ENCODE measurements at places on chromosomes 5 and 9.

- no peak for DNase-seq
Measured at GRCh38 chr5:109275919-109276318, 133.9 kb downstream of the PJA2 start.

- DNase-seq, result peak; percentile 60
Measured at GRCh38 chr9:92147030-92147851, 32.0 kb upstream of the SPTLC1 start.

DNA sequence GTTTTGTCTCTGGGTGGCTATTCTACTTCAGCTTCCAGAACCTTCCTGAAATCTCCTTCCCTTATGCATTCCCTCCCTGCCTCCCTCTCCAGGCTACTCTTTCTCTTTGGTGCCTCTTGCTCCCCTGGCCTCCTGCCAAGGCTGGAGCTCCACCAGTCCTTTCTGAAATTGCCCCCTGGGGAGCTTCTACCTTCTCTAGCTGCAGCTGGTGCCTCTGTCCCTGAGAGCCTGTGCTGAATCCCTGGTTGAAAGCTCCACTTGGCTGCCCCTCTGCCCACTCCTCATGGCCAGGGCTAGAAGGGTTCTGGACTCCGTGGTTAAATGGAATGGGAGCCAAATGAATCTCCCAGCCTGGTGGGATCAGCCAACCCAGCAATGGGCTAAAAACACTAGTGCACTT is 80.1 kb downstream of the COL15A1 start:
- peak; percentile 77 for DNase-seq

DNA sequence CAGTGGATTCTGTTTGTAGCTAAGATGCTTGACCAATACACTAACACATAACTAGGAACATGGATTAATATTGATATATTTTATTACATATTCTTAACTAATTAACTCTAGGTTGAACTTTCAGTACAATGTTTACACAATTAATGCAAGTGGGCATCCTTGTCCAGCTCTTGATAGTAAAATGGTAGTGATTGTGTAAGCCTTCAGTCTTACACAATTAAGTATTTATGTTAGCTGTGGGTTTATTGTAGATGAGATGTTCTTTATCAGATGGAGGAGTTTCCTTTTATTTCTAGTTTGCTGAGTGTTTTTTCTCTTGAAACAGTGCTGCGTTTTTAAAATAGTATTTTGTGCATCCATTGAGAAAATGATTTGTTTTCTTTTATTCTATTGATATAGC is 1210.8 kb downstream of the CDH12 start:
- DNase-seq, result no peak

DNA sequence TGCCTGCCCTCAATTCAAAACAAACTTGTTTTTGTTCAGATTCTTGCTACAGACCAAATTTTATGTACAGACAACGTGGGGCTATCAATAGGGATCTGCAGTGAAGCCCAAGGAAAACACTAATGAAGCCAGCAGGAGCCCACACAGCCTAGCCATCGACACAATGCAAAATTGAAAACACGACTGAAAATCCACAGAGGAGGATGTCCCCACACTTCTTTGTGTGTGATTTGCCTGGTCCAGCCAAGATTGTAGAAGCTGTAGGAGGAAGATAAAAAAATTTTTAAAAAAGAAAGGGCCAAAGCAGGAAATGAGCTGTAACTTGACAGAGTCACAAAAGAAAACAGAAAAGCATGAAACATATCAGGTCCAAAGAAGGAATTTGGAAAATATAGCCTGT is 34.8 kb downstream of the HTR4 start:
- no peak for DNase-seq

- no peak for DNase-seq
Measured at GRCh38 chr5:98791898-98792580, 18.6 kb downstream of the RGMB start.

DNA sequence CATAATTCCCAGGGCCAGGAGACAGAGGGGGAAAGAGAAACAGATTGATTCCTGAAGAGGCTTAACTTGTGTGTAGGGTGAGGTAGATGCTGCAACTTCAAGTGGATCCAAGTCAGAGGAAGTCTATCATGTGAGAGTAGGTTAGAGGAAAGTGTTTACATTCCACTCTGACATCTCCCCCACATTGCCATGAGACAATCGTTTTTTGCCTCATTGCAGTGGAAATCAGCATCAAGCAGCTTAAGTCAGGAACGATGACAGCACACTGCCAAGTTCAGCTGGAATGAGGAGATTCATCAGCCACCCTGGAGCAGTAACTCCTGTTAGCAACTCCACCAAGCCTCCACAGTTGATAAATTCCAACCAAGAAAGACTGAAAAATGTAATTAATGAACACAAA is 689.7 kb upstream of the MEF2C start:
- DNase-seq, result no peak

GRCh38 chr9:93012963-93013855 is 45.3 kb upstream of the SUSD3 start:
- no peak for DNase-seq

DNA sequence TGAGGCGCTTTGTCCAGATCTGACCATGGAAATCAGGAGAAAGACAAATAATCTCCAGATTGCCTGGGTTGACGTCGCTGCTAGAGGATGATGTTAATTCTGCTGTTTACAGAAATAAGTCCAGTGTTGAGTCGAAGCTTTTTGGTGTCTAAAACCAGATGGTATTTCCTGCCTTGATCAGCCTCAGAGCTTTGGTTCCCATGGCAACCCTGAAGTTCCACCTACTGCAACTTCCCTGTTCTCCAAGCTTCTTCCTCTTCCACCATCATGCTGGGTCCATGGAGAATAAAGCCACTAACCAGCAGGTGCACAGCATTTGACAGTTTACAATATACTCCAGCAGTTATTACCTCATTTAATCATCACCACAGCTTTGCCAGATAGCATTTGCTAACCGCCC is 18.0 kb upstream of the GABBR2 start:
- no peak for DNase-seq

- DNase-seq, result no peak
Measured at GRCh38 chr9:107284636-107285035, 1.6 kb downstream of the RAD23B start.

DNA sequence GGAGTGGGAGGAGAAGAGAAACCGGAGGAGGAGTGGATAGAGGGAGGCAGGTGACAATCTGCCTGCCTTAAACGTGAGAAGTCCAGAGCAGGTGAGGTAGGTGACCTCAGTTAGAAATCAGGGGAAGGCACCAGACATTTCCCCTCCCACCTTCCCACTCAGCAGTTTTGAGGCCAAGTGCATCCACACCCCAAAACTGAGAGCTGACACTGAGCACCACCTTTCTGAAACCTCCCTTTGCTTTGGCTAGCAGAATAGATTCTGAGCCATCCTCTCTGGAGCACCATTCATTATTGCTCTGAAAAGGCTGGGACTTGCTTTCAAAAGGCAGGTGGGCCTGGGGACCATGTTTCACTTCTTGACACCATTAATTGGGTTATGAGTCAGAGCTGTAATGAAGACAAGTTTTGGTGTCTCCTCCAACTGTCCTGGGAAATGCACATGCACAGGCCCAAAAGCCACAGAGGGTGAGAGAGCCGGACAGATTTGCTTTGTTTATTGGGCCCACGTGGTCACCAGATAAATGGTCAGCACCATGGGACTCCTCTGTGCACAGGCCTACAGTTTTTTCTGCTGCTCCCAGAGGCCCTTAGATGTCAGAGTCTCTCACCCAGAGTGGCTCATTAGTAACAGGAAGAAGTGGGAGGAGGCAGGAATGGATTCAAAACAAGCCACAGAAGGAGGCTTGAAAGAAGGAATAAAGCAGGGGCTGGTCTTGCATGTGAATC is 314.7 kb downstream of the TLE1 start:
- no peak for DNase-seq

DNA sequence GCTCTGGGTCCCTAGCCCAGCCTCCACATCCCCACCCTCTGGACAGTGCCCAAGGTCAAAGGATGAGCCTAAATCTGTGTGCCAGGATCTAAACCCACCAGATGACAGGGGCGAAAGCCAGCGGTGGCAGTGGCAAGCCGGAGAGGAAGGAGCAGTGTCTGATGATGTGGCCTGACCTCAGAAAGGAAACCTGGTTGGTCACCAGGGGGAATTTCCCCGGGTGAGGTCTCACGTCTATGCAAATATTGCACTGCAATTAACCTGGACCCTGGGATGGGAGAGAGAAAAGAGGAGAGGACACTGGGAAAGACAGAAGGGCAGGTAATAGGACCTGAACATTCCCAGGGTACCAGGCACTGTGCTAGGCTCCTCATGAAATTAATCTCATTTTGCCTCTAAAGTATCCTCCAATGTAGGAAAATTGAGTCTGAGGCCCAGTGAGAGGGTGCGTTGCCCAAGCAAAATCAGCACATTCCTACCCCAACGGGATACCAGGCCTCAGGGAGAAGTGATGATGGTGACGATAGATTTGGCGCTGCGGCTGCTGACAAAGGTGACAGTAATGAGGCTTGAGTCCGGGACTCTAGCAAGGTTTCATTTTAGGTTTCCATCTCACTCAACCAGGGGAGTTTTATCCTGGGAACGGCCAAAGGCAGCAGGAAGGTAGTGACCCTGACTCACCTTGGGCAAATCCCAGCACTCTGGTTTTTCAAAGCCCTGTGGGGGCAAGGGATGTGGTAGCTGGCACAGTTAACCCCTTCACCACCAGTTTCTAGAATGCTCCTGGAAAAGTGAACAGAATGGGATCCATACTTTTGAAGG is 13.4 kb upstream of the TNIP1 start:
- DNase-seq, result no peak

DNA sequence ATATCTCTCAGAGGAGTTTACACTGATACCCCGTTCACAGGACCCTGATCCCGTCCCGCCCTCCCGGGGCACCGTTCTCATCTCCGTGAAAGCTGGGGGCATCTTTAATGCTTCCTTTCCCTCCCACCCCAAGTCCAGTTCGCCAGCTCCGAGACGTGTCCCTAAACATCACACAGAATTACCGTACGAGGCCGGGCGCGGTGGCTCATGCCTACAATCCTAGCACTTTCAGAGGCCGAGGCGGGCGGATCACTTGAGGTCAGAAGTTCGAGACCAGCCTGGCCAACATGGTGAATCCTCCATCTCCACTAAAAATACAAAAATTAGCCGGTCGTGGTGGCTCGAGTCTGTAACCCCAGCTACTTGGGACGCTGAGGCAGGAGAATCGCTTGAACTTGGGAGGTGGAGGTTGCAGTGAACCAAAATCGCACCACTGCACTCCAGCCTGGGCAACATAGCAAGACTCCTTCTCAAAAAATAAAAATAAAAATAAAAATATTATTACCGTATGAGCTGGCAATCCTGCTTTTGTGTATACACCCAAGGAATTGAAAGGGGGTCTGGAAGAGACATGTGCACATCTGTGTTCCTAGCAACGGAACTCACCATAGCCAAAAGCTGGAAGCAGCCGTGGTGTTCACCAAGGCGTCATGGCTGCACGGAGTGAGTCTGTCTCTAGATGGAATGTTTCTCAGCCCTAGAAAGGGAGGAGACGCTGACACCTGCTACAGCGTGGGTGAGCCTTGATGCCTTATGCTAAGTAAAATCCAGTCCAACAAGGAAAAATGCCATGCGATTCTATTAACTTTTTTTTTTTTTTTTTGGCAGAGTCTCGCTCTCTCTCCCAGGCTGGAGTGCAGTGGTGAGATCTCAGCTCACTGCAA is 1.2 kb upstream of the ABO start:
- no peak for DNase-seq

- DNase-seq, result peak; percentile 81
Measured at GRCh38 chr5:138032028-138032571, 779 bp downstream of the FAM13B start.

GRCh38 chr9:110672873-110673510 is 4.4 kb downstream of the MUSK start:
- DNase-seq, result no peak

- DNase-seq, result no peak
Measured at GRCh38 chr5:1660001-1660400, 136.2 kb upstream of the LPCAT1 start.

DNA sequence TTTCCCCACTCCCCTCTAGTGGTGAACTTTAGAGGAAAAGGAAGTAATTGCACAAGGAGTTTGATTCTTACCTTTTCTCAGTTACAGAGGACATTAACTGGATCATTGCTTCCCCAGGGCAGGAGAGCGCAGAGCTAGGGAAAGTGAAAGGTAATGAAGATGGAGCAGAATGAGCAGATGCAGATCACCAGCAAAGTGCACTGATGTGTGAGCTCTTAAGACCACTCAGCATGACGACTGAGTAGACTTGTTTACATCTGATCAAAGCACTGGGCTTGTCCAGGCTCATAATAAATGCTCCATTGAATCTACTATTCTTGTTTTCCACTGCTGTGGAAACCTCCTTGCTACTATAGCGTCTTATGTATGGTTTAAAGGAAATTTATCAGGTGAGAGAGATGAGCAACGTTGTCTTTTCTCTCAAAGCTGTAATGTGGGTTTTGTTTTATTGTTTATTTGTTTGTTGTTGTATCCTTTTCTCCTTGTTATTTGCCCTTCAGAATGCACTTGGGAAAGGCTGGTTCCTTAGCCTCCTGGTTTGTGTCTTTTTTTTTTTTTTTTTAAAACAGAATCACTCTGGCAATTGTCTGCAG is 25.3 kb downstream of the SLC22A5 start:
- no peak for DNase-seq

- DNase-seq, result peak; percentile 73
Measured at GRCh38 chr9:96317335-96317980, 15.5 kb upstream of the HSD17B3 start.

GRCh38 chr9:134593286-134594077 is 48.1 kb upstream of the COL5A1 start:
- DNase-seq, result no peak

- peak; percentile 40 for DNase-seq
Measured at GRCh38 chr5:96113170-96113939, 151.7 kb upstream of the ELL2 start.

GRCh38 chr5:143395638-143396352 is 7.7 kb downstream of the NR3C1 start:
- no peak for DNase-seq

- no peak for DNase-seq
Measured at GRCh38 chr5:19140276-19140675, 847.7 kb downstream of the CDH18 start.

- no peak for DNase-seq
Measured at GRCh38 chr5:148849461-148849860, 23.1 kb downstream of the ADRB2 start.

DNA sequence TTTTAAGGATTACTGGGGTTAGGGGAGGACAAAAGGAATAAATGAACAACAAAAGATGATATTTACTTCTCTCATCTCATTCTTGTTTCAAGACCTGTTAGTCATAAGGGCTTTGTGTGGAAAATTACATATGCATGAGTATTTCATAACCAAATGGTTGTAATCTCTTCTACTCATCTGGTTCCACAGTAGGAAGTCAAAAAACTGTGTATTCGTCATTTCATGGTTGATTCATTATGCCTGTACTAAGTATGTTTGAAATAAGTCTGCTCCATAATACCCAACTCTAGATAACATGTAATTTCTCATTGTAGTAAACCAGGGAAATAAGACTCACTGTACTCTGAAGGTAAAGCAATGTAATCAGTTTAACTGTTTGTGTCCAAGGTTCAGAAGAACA is 212.9 kb downstream of the ARRDC3 start:
- no peak for DNase-seq

GRCh38 chr5:78433972-78434371 is 73.6 kb downstream of the SCAMP1 start:
- DNase-seq, result no peak

- DNase-seq, result no peak
Measured at GRCh38 chr9:108311745-108312144, 544.0 kb downstream of the ACTL7B start.

GRCh38 chr9:38478211-38478610 is 54.0 kb upstream of the IGFBPL1 start:
- no peak for DNase-seq
